HS-27A (cell line): ENCODE measurements at places on chromosomes 3 and 15.

DNA sequence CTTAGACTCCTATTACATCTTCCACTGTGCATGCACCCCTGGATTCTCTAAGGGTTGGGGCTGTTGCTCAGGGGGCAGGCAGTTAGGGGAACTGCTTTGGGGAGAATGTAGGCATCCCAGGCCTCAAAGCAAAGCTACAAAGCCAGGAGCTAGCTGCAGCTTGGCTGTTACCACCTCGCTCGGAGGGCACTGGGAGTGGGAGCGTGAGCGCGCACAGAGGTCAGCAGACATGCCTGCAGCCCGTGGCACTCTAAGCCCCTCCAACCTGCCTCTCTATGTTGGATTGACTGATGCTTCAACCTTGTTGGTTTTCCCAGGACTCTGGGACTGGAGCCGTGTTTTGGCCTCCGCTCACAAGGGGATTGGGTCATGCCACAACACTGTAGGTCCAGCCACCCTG, 69.8 kb downstream of the CPN2 start:
- no peak for DNase-seq

- DNase-seq, result no peak
These were observed 579.0 kb upstream of the CBLB start for GRCh38 chr3:106447723-106448301.

DNA sequence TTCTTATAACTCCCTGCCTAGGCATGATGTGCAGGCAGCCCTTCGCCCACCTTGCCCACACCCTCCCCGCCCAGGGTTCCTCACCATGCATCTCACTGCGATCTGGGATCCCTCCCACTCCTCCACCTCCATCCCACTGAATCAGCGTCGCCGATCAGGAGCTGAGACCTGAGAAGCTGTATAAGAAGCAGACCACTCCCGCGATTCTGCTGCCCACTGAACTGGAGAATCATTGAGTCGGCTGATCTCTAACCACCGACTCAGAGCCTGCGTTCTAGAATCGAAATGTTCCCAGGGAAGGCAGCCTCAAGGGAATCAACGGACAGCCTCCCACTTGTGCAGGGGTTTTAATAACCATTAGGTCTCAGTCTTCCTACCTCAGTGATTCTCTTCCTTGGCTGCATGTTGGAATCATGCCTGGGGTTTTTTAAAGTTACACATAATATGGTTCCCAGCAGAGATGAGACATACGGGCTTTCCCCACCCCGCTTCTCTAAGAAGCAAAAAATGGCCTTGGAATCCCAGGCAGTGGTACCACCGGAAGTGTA, 60.2 kb downstream of the TMEM44 start:
- no peak for DNase-seq

DNA sequence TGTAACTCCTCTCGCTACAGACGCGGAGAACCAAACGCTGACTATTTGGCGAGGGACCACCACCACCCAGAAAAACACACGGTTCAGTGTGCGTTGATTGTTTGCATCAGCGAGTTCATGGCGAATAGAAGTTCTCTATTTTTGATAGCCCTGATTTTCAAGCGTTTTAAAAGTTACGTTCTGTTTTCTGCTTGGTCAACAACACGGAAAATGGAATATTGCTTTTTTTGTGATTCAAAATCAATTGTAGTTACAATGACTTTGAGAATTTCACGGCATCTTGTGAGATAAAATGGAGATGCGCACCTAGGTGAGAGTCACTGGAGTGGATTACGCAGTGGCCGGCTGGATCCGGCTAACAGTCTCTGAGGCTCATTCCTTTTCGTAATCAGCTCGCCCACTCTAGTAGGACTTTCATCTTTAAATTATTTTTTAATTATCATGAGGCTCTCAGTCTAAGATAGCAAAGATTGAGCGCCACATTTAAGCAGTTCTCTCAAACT, 54.8 kb downstream of the CCDC54 start:
- no peak for DNase-seq

DNA sequence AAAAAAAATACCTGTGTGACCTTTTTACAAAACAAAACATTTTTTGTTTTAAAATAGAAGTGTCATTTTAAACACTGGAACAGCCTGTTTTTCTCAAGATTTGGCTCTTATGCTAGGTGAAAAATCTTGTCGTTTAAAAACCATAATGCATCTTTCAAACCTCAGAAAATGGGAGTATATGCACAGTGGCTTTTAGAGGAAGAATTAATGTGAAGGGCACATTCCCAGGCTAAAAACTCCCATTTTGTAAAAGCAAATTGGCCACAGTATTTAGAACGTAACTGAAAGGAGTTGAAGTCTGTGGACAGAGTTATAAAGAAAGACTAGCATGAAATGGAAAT, 190.0 kb downstream of the OSBPL10 start:
- no peak for DNase-seq

- no peak for DNase-seq
These were observed 158.6 kb downstream of the CNTN6 start for GRCh38 chr3:1251282-1252060.

- DNase-seq, result no peak
These were observed 4.7 kb downstream of the SEMA3G start for GRCh38 chr3:52440249-52440551.

- no peak for DNase-seq
These were observed 28.2 kb upstream of the SCAANT1 start for GRCh38 chr3:63940389-63940757.

- no peak for DNase-seq
These were observed 12.6 kb upstream of the RTP3 start for GRCh38 chr3:46484911-46485778.

DNA sequence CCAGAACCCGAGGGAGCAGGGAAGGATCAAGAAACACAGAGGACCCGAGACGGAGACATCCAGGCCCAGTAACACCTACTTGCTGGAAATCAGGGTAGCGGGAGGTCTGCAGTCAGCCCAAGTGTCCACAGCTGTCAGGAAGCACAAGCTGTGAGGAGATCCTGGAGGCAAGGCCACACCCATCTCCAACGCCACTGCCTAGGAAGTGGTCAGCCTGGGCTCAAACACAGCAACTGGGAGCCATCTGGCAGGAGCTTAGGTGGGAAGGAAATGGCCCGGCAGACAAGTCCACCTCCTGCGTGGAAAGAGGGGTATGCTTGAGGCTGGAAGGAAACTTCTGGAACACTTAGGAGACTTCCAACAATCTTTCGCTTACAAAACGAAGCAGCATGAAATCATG, 407.1 kb downstream of the VPS13C start:
- no peak for DNase-seq

GRCh38 chr3:76582632-76583378, 457.1 kb upstream of the ROBO2 start:
- no peak for DNase-seq

- no peak for DNase-seq
These were observed 18.3 kb downstream of the TRH start for GRCh38 chr3:129992781-129993180.

DNA sequence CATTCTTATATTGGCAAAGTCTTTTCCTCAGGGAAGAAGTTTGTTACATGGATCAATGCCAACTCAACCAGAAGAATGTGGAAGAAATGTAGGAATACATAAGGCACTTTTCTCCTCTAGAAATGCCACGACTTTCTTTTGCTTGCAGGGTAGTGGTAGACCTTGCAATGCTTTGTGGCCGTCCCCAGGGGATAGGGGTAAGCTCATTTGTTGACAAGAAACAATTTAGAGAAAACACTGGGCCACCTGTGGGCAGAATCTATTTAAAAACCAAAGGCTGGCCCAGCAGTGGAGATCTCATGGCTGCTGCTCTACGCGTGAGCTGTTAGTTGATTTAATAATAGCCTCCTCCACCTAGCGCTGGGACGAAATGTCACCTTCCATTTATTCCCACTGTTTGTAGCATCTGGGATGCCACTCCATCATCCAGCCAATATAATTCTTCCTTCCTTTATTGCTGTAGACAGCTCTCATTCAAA, 64.6 kb upstream of the PFN2 start:
- no peak for DNase-seq

DNA sequence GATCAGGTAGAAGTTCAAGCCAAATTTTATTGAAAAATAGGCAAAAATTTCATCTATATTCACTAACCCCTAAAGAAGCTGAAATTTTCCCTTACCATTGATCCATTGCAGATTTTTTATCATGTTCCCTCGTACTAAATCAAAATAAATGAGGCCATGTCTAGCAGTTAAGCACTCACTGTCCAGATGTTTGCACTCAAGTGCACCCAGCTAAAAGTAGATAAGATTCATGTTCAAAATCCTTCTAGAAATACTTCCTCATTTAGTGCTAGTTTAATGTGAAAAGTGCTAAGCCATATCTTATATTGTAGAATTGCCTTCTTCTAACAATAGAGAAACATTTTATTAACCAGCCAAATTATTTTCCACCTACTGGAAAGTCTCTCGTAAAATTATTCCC, 164.7 kb upstream of the UBE2E2 start:
- no peak for DNase-seq

GRCh38 chr15:77502379-77503095, 81.8 kb downstream of the HMG20A start:
- DNase-seq, result no peak

DNA sequence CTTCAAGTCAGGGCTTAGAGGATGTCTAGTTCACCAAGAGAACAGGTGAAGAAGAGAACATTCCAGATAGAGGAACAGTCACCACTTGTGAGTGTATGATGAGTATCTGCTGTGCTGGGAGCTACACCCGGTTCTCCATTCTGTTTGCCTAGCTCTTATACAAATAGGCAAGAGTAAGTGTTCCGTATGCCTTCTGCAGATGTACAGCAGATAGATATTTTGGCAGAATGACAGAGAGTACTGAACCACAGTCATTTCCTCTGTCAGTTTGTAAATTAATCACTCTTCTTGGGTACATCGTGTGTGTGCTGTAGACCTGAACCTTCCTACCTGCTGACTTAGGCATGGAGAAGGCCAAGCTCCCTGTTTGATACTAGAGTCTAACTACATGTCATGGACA, 108.3 kb upstream of the CTDSPL start:
- DNase-seq, result no peak
